Hematopoietic multipotent progenitor cell treated with erythropoietin and hydrocortisone succinate and interleukin-3 and kit ligand, for 15 days (in vitro differentiated cells): ENCODE measurements at places on chromosomes 12 and 14.
A peak's percentile ranks its signal among the peaks of the same experiment; 100 is the strongest.

DNA sequence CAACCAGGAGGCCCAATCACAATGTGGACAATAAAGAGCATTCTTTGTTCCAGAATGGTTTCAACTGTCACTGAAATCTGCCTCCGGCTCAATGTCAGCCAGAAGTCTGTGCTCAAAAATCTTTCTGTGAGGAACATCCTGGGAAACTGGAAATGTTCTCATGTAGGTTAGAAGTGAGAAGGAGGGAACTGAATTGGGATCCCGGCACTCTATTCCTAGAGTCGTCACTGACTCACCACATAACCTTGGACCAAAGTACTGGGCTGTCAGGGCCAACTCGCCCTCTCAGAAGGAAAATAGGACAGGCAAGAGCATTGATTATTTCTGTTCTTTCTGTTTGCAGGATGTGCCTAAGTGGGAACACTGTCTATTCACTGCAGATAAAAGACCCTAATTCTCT, 57.6 kb downstream of the PRKAB1 start:
- DNase-seq, result no peak

GRCh38 chr12:66074561-66074960, 56.0 kb downstream of the LLPH start:
- no peak for DNase-seq

DNA sequence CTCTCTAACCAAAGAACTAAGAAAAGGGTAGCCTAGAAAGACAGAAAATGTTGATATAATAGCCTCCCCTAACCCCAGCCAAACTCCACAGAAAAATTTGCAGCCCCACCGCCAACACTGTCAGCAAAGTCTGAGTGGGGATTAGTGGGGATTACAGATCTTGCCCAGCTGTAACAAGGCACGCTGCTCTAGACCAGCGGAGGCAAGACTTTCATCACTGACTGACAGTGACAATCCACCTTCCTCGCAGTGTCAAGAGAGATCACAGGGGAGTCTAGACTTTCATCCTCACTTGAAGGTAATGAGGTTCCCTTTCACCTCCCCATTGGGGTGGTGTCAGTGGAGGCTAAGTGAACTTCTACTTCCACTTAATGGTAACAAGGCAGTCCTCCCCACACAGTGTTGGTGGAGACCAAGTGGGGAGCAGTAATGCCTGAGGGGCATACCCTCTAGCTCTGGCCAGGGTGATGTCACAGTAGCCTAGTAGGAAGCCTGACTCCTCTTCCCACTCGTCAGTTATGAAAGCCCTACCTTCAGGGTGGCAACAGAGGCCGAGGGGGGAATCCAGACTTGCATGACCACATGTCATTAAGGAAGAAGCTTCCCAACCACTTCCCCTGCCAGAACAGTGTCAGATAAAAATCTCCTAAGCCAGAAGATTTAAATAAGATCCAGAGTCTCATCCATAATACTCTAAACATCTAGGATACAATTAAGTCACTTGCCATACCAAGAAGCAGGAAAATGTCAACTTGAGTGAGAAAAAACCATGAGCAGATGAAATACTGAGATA, 91.7 kb upstream of the RASSF8 start:
- DNase-seq, result no peak

DNA sequence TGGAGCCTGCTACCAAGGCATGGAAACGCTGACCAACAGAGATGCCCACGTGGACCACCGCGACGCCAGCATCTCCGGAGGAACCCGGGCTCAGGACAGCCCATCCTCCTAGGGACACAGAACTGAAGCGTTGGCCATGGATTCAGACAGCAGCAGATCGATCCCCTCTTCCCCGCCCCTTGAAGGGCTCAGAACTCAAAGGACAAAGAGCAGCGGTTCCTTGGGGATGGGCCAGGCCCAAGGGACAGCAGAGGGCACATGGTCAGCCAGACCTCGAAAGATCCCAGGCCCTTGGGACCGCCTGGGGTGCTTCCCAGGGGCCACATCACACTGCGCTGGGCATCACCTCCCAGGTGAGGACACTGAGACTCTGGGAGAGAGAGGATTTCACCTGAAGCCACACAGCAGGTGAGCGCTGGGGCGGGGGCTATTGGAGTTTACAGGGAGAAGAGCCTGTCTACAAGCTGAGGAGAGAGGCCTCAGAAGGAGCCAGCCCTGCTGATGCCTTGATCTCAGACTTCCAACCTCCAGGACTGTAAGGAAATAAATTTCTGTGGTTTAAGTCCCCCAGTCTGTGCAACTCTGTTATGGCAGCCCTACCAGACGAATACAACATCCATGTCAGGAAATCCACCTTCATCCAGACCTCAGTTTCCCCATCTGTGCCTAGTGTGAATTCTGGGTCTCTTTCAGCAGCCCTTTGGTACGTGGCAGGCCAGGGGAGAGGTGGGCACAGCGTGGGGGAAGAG, 49.4 kb downstream of the CCNK start:
- DNase-seq, result no peak

DNA sequence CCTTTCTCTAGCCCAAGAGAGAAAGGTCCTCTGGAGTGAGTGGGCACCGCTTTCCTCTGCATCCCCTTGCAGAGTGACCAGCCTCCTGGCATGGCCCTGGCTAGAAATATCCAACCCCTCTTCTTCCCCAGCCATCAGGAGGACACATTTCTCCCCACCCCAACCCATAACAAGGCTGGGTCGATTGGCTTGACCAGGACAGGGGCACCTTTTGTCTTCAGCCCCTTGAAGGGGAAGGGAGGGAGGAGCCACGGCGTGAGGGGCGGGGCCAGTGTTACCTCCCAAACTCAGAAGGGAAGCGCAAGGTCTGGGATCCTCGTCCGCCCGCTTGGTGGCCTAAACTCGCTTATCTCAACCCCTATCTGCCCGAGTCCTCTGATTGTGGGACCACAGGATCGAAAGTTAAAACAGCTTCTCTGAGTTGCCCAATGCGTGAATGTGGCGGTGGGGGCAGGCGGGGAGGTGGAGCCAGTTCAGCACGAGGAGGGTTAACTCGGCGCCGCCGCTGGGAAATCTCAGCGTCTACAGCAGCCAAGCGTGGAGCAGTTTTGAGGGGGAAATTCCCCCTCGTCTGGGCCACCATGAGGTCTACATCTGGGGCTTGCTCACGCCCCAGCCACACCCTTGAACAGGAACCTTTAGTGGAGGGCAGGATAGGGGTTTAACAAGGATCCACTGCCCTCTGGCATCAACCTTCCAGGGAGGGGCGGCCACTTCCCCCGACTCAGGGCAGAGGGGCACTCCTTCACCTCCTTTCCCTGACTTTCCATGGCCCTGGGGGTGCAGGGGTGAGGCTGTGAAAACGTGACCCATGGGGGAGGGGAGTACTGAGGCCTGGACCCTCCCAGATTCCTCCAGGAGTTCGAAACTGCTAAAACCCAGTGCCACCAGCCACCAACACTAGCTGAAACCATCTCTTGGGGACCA, 795 bp downstream of the STAT6 start:
- peak; percentile 67 for DNase-seq

DNA sequence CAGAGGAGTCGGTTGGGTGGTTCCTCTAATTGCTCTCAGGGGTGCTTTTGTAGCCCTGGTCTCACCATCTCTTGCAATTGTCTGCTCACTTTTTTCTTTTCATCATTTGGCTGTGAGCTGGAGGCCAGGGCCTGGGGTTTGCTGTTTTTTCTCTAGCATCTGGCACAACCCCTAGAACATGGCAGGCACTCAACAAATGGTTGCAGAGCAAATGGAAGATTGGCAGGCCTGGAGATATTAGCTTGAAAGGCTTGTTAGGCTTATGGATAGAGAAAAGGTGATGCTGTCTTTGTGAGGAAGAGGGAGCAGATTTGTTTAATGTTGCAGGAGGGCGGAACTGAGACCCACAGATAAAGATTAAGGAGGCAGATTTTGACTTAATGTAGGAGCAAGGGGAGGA, 47.0 kb downstream of the GALNT8 start:
- DNase-seq, result no peak

- no peak for DNase-seq
Observed at GRCh38 chr12:124323771-124324530, 29.1 kb downstream of the RFLNA start.

DNA sequence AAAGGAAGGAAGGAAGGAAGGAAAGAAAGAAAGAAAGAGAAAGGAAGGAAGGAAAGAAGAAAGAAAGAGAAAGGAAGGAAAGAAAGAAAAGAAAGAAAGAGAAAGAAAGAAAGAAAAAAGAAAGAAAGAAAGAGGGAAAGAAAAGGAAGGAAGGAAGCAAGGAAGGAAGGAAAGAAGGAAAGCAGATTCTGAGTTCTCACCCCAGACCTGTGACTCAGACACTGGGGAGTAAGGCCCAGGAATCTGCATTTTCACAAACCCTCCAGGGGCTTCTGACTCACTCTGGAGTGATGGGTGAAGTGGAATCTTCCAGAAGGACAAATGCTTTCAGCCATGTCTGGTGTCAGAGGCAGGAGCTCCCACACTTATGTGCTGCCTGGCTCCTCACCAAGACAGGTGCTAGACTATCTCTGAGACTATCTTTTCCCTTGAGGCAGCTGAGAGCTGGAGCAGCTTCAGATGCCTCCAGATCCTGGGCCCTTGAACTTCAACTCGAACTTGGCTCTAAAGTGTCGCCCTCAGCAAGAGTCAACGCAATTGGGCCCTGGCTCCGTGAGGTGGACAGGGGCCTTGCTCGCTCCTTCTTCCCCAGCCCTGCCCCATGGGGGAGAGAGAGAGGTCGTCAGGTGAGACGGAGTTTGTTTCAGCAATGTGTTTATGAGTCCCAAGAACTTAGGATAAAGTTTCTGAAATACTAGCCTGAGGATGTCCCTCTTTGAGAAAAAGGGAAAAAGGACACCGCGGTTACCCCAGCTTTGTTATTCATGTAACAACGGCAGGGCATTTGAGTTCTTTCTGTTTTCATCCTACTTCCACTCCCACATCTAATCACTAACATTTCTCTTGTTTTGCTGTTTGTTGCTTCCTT, 19.8 kb upstream of the SCARB1 start:
- no peak for DNase-seq

- no peak for DNase-seq
Observed at GRCh38 chr12:110927546-110927945, 7.2 kb upstream of the MYL2 start.

DNA sequence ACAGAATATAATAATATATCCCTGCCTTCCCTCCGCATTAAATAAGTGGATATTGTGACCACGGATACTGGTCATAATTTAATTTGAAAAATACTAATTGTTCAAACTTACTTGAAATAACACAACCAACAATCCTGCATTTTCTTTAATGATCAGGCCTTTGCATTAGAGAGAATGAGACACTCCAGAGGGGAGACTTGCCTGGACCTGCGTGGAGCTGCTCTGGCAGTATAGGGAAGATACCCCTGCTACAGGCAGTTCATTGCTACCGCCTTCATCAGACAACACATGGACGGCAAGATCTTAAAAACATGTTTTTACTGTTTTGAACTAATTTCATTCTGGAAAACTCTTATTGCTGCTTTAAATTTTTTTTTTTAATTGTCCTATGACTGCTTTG, 211.0 kb upstream of the FAR2 start:
- DNase-seq, result no peak

GRCh38 chr14:100654025-100654813, 67.0 kb upstream of the BEGAIN start:
- DNase-seq, result no peak

DNA sequence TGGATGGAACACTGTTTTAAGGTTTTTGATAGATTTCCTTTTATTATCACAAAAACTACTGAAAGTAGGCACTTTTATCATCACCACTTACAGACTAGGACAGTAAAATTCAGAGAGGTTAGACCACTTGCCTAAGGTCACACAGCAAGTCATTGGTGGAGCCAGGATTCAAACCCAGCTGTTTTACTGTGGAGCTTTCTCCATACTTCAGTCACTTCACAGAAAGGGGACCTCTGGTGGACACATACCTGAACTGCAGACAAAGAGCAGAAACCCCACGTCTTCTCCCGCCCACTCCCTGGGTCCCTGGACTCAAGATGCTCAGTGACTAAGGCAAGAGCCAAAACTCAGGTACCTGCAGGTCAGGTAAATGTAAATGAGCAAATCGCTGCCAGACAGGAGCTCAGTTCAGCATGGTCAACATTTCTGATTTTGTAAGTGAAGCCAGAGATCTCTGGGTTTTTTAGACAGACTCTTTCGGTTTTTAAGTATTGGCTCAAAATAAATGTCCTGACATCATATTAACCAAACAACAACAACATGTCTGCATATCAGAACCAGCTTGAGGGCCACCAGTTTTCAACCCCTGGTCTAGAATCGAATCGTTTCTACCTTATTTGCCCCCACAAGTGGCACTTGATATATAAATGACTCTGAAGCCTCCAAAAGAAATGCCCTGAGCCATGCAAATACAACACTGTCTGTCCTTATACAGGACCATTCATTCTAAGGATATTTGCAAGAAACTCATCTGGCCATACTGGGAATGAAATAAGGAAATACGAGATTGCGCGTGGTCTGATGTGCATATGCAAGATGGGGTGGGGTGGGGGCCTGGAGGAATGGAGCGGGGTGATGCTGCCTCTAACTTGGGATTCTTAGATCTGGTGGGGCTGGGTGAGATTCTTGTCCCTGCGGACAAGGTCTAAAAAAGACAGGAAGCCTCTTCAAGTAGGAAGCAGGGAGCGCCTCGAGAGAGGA, 110.9 kb downstream of the KSR2 start:
- DNase-seq, result peak; percentile 46
